ENCODE measurements at places on chromosomes 2 and 18.
A peak's percentile ranks its signal among the peaks of the same experiment; 100 is the strongest.

- no peak for DNase-seq
These were observed 116.5 kb downstream of the DOCK10 start for GRCh38 chr2:224925810-224926100.

- DNase-seq = no peak
These were observed 100.3 kb downstream of the CTIF start for GRCh38 chr18:48638896-48639771.

DNA sequence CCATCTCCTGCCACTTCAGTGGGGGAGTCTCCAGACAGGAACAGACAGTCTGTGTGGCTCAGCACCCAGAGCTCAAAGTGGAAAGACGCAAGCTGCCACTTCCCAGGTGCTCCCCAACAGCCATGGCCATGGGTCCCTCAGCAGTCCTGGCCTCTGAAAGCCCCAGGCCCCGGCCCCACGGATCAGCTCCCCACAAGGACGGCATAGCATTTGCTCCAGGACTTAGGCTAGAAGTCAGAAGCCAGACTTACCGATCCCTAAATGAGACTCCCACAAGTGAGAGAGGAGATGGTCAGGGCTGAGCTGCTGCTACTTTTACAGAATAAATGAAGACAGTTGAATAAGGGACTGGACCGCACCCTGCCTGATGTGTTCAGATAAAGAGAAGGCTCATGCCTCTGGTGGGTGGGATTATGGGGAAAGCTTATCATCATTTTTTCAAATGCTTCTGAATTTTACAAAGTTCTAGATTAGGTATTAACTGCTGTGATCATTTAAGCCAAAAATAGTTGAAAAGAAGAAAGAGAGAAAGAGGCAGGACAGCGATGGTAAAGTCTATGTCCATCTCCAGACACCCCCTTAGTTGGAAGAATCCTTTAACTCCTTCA is 50.5 kb downstream of the ADD2 start:
- DNase-seq = no peak

GRCh38 chr2:10556271-10557140 is 108.4 kb upstream of the ODC1 start:
- no peak for DNase-seq

DNA sequence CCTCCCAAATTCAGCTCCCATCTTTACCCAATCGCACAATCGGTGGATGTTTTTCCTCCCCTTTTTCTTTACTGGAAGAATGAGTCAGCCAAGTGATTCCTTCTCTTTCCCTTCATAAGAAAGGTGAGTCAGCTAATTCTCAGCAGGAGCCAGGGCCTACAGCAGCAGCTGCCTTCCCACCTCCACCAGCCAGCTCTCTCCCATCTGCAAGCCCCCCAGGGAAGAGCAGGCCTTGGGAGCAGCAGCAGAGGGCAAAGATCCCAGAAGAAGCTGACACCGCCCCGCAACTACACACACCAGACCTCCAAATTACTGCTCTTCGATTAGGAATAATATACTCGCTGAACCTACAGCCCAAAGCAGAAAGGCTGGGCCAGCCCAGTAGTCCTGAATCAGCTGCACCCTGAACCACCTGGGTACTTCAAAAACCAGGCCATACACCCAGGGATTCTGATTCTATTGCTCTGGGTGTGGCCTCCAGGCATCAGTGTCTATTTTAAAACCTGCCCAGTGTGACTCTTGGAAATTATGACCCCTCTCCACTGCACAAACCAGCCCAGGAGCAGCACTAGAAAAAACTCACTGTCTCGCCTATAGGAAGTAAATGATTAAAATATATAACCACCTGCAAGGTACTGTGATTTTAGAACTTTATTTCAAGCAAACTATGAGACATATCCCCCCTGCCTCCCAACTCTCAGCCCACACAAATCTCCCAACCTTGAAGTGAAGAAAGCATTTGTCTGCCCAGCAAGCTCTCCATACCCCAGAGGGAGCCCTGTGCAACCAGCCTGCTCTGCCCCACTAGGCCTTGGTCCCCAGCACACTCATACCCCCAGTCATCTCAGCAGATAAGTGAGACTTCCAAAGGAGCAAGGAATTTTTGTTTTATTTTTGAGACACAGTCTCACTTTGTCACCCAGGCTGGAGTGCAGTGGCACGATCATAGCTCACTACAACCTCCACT is 7.3 kb downstream of the SFXN5 start:
- peak; percentile 55 for DNase-seq

- no peak for DNase-seq
These were observed 62.8 kb downstream of the SFXN5 start for GRCh38 chr2:73008766-73009135.

DNA sequence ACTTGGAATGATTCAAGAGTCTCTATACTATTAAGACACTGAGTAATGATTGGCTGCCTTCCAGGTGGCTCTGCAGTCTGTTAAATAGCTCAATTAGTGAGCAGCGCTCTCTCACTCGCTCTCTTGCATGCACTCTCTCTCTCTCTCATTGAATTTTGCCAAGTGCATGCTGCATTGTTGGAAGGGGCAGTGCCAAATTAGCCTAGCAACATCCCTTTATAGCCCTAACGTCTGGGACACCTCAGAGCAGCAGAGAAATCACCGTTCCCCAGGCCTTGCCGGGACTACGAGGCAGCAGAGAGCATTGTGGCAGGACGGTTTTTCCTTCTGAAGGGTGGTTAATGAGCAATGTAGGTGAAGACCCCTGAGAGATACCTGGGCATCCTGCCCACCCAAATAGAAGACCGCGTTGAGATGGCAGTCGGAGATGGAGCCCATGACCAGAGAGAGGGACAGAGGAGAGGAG is 447.6 kb upstream of the POU3F3 start:
- no peak for DNase-seq

GRCh38 chr2:2600366-2600765 is 269.3 kb upstream of the MYT1L start:
- DNase-seq = no peak

DNA sequence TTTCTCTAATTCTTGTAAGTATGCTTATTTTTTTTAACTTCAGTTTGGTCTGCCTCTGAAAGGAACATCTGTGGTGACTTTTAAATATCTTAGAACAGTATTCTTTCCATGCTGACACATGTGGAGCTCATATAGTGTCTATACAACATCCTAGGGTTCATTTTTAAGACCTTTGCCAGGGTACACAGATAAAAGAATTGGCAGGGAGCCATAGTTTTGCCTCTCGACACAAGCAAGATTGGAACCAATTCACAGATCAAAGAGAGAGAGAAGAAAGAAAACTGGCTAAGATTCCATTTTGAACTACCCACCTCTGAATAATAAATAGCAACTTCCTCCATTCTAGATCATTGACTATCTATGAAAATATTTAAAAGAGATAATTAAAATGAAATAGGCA is 142.7 kb upstream of the ST6GAL2 start:
- DNase-seq = no peak

DNA sequence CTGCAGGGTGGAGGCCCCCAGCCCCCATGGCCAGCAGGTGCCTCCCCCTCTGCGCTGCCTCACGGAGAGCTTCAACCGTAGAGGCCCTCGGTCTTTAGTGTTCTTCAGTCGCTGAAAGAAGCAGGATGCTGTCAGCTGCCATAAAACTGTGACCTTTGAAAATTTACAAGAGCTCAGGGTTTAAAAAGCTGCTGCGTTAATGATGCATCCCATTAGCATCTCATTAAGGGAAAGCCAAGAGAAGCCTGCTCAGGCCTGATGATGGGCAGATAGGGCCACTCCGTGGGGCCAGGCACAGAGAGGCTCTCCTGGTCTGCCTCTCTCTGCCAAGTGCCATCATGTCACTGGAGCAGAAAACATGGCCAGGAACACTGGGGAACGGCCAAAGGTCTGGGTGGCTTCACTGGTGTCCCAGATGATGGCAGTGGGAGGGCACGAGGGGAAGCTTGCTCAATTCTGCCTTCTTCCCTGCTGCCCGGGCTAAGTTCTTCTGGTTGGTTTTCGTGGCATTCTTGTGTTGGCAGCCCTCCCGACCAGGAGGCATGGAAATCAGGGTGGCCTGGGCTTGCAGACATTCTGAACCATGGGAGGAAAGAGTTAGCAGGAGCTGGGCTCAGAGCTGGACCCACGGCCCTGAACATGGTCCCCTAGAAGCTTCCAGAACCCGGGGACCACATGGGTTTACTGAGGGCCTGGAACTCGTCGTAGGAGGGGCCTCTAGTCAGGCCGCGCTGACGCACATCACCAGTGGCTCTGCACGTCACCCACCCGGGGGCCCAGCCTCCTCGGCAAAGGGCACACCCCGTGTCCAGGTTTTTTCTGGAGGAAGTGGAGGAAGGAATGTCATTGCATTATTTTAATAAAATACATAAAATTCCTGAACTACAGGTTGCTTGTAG is 250.7 kb downstream of the KLHL29 start:
- no peak for DNase-seq

GRCh38 chr2:120314690-120315366 is 31.1 kb upstream of the INHBB start:
- DNase-seq = no peak

DNA sequence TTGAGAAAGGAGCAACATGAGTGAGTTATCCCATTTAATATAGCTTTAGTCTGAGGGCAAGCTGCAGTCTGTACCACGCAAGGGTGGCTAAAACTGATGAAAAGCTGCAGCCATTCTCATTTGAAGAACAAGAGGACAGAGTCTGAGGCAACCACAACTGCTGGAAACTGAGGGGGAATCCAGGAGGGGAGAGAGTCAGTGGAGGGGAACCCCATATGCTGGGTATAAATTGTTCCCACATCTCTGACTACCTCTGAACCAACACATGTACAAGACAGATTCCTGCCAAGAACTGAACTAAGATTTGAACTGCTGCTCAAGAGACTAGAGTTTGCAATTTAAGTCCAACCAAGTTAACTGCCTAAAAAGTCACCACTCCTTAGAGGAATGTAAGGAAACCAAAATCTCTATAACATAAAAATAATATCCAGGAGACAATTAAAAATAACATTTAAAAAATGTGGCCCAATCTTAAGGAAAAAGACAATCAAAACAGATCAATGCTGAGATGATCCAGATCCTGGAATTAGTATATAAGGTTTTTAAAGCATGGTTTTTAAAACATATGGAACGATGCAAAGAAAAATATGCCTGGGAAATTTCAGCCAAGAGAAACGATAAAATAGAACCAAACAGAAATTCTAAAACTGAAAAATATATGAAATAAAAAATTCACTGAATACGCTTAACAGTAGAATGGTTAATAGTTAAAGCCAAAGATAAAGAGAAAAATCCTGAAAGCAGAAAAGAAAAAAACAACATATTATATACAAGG is 11.2 kb downstream of the CWC22 start:
- no peak for DNase-seq

DNA sequence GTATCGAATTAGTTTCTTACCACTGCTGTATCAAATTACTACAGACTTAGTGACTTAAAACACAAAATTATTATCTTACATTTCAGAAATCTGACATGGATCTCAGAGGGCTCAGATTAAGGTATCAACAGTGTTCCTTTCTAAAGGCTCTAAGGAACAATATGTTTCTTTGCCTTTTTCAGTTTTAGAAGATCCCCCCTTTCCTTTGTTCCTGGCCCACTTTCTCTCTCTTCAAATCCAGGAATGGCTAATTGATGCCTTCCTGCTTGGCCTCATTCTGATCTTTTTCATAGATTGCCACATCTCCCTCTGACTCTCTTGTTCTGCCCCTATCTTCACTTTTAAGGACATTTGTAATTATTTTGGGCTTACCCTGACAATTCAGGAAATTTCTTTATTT is 65.7 kb downstream of the LRP1B start:
- DNase-seq = no peak

DNA sequence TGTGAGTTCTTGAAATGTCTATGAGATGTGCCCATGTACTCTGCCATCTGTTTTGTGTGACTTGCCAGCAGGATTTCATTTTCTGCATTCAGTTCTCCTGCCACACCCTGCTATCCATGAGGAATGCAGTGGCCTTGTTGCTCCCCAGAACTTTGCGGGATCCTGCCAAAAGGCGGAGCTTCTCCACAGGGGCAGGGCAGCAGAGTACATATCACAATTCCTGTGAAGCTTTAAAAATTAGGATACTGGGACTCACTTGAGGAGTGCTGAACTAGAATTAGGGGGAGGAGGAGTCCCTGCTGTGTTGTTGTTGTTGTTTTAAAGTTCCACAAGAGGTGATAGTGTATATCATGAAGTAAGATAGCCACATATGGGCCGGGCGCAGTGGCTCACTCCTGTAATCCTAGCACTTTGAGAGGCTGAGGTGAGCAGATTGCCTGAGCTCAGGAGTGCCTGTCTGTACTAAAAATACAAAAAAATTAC is 76.4 kb downstream of the TANC1 start:
- peak; percentile 24 for DNase-seq

GRCh38 chr2:144669196-144669987 is 149.5 kb upstream of the ZEB2 start:
- no peak for DNase-seq

GRCh38 chr2:218192902-218193430 is 24.0 kb upstream of the ARPC2 start:
- DNase-seq = no peak

- peak; percentile 56 for DNase-seq
These were observed 433 bp downstream of the ZFP36L2 start for GRCh38 chr2:43225788-43226557.

DNA sequence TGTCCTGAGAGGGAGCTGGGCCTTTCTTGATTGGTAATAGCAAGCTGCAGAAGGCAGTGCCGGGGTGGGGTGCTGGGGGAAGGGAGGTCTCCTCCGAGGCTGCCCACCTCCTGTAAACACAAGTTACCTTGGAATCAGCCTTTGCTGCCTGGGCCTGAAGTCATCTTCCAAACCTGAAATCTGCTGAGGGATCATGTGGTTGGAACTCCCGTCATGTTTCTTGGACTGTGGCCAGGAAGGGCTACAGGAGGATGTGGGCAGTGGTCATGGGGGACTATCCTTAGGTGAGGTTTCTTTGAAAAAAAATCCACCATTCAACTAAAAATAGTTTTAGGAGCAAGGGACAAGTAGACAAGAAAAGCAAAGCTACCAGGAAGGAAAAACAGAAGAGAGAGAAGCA is 74.2 kb downstream of the CDK15 start:
- no peak for DNase-seq

- DNase-seq = no peak
These were observed 4.2 kb downstream of the UGT1A1 start for GRCh38 chr2:233764264-233764663.

DNA sequence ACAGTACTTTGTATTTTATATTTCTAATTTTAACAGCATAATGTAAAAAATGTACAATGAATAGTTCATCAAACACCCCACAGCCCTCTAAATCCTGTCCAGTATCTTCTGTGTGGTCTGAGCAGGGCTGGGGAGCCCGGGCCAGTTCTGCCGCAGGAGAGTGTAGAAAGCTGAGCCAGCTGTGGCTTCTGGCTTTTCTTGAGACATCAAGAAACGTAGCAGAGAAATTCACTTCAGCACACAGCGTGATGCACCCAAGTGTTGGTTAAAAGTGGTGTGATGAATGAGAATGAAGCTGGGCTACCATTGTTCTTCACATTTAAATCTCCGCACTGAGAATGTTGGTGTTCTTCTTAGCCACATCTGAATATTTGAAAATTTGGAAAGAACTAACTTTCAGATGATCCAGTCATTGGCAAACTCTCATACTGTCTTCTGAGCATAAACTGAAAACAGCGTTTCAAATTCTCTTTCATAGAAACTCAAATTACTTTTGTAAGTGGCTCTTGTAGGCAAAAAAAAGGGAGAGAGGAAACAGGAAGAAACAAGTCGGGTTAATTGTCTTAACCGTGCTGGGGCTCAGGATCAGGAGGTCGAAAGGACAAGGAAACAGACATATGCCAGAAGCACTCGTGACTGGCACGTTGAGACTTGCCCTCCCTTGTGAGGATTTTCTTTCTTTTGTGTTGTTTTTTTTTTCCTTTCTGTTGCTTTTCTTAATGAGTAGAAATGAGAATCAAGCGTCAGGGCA is 23.4 kb upstream of the TMEM87B start:
- DNase-seq = peak; percentile 69

- DNase-seq = peak; percentile 55
These were observed at the start of gene STPG4 for GRCh38 chr2:47155091-47155876. TSS of gene STPG4 (minus strand) at chr2:47155308. CDS start at chr2:47155251, 57 bp downstream.

Data from GM23338 (cell line).